ENCODE measurements at places on chromosomes 1 and 21.
A peak's percentile ranks its signal among the peaks of the same experiment; 100 is the strongest.

GRCh38 chr1:47934243-47934805 is 62.9 kb downstream of the TRABD2B start:
- no peak for DNase-seq

DNA sequence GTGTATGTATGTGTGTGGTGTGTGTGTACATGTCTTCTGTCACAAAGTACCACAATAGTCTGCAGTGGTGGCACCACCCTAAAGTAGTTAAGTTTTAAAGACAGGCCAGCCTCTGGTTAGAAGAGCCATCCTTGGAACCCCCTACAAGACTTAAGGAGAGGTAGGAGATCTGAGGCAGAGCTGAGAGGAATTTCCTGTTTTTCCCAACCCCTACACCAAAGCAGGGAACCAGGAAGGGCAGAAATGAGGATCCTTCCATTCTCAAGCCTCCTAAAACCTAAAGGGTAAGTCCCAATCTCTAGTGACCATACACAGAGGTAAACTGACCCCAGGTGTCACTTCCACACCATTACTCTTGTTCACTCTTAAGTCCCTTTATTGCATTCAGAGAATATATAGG is 11.1 kb downstream of the PEA15 start:
- no peak for DNase-seq

- DNase-seq, result no peak
These were observed 17.6 kb downstream of the COL8A2 start for GRCh38 chr1:36107394-36107793.

GRCh38 chr1:58848818-58849411 is 65.1 kb upstream of the JUN start:
- DNase-seq, result peak; percentile 98

DNA sequence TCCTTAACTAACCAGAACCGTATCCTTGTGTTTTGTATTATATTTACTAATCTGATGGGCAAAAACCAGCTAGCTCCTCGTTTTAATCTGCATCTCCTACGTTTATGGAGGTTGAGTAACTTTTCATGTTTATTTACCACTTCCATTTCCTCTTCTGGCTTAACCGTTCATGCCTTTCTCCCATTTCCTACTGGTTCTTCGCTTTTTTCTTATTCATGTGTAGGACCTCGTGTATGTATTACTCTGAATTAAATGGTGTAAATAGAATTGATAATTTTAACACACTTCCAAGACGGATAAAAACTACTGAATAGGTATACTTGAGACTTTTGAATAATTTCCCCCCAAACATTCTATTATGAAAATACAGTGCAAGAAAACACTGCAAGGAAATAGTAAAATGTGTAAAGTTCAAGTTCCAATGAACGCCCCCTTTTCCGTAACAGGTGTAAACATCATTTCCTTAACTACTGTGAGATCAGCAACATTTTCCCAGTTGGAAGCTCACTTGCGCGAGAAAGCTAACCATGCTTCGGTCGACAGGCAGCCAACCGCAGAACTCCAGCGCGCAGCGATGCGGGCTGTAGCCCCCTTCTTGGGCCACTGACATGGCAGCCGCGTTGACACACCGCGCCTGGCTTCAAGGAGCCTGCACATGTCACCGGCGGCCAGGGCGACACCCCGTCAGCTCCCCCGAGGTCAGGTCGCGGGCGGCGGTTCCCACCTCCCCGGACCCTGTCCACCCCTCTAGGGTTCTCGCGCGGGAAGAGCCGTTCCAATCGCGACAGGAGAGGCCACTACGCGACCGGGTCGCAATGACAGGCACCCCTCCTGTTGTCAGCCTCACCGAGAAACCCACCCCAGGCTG is 816 bp downstream of the EDEM3 start:
- DNase-seq, result no peak

GRCh38 chr1:16215882-16216753 is 3.7 kb upstream of the ARHGEF19 start:
- DNase-seq, result no peak

DNA sequence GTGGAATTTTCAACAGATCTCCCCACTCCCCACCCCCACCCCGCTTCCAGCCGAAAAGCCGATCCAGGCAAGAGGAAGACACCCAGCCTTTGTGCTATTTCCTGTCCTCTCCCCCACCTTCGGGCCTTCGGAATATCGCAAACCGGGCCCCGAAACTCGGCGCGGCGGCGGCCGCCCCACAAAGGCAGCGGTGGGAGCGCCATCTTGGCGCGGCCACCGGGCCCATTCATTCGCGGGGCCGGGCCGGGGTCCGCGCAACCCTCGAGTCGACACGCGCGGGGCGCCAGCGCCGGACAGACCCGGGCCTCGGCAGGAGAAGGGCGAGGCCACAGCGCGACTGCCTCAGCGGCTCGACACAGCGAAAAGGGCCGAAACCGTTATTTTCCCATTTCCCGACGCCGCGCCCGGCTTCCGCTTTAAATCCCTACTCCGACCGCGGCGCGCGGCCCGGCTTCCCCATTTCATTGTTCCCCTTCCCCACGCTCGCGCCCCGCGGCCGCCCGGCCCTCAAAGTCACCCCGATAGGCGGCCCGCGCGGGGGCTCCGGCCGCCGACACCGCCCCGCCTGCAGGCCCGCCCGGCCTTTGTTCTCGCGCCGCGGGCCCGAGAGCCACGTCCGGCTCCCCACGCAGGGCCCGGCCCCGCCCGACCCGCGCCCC is 911 bp downstream of the GNB1 start:
- no peak for DNase-seq

- no peak for DNase-seq
These were observed 146.0 kb upstream of the KIAA0040 start for GRCh38 chr1:175338387-175339135.

DNA sequence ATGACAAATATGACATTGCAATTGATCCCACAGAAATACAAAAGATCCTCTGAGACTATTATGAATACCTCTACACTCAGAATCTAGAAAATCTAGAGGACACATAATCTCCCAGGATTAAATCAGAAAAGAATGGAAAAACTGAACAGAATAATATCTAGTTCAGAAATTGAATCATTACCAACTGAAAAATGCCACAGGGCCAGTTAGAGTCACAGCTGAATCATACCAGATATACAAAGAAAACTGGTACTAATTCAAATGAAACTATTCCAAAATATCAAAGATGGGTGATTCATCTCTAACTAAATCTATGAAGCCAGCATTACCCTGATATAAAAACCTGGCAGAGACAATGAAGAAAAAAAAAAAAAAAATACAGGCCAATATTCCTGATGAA is 149.3 kb downstream of the BRINP3 start:
- DNase-seq, result peak; percentile 42

DNA sequence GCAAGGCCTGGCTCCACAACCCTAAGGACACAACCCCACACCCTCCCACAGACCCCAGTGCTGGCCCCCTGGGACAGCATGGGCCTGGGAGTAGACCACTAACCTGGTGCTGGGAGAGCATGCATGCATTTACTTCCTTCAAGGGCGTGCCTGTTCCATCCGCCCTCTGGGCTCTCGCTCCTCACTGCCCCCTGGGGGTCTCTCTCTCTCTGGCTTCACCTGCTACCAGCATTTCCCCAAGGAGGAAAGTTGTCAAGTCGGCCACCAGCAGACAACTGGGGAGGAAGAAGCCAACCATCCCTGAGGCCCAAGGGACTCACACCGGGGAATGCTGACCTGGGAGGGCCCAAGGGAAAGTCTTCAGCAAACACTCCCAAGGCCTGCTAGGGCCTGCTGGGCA is 6.5 kb downstream of the LRP8 start:
- no peak for DNase-seq

- peak; percentile 79 for DNase-seq
These were observed 9.4 kb downstream of the EPHA2 start for GRCh38 chr1:16146279-16147155.

GRCh38 chr1:10615932-10616671 is 141.4 kb downstream of the PEX14 start:
- no peak for DNase-seq

GRCh38 chr1:247857985-247858619 is 1.1 kb downstream of the TRIM58 start:
- DNase-seq, result no peak

DNA sequence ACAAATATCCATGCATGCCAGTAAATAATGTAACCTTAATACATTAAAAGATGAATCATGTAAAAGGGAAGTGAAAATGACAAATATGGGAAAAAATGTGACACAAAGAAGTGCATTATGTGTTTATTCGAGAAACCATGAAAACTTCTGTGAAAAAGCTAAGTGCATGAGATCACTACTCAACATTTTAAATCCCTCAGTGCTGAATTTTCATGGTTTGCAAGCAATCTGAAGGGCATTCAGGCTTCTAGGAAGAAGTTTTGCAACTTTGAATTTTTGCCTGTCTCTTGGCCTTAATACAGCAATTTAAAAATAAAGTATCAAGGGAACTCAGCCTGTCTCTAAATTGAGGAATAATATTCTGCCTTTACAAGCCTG is 78.2 kb downstream of the MAP3K7CL start:
- peak; percentile 81 for DNase-seq

DNA sequence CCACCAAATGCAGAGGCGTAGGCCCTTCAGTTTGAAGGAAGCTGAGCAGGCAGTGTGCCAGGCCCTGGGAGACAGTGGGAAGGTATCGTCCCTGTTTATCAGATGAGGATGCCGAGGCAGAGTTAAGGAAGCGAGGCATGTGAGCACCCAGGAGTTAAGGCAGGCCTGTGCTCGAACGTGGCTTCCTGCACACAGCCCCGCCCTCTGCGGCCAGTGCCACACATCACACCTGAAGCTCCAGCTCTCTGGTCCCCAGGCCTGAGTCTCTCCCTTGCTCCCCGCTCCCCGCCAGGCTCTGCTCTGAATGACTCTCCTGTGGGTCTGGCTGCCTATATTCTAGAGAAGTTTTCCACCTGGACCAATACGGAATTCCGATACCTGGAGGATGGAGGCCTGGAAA is 32.1 kb downstream of the EPHX1 start:
- no peak for DNase-seq

DNA sequence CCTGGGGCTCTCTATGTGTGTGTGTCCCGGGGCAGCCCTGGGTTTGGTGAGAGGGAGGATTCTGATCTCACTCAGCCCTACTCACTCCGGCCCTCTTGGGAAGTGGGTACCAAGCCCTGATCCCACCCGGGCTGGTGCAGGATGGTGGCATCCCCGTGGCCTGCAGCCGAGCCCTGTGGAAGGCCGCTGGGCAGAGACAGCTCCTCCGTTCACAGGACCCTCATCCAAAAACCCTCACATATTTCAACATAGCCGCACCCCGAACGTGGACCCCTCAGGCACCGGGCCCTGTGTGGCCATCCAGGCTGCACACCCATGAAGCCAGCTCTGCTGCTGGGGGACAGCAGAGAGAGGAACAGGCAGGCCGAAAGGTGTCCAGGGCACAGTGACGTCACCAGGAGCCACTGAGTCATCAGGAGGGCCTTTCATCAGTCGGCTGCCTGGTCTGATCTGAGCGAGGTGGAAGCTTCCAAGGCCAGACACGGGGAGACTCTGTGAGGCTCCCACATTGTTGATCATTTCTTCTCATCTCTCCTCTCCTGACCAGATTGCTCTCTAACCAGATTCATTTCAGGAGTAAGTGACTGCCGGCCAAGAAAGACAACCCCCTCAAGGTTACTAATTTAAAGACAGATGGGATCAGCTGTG is 16.2 kb upstream of the GPR157 start:
- no peak for DNase-seq
